Activated T-cell treated with anti-CD3 and anti-CD28 coated beads for 24 hours (primary cell): ENCODE measurements at places on chromosomes 1 and 21.

GRCh38 chr1:7249516-7249915 is 464.3 kb downstream of the CAMTA1 start:
- DNase-seq = no peak

DNA sequence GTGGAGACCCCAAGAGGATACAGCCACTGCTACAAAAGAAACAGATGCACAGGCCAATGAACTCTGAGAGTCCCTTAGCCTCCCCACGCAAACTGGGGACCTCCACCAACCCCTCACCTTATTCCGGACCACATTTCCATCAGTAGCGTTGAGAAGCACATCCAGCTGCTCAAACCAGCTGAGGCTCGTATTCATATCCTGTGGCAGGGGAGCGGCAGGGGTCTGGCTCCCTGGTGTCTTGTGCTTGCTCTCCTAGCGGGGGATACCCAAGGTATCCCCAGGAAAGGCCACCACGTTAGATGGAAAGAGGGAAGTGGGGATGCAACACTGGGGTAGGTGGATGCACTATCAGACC is 481 bp downstream of the CCDC163 start:
- no peak for DNase-seq

DNA sequence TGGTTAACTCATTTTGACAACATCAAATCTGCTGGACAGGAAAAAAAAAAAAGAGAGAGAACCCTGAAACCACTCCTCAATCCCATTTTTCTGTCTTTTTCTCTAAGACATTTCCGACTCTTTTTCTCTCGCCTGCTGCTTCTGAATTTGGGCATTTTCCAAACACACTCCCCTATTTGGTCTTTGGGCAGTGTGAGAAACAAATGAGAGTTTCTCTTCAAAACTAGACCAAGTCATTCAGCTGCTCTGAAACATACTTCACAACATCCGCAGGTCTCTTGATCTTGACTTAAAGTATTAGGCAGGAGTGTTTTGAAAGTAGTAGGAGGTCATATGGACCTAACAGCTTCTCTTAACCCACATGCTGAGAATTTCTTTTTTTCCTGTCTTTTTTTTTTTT is 364.8 kb upstream of the ESRRG start:
- DNase-seq = no peak

DNA sequence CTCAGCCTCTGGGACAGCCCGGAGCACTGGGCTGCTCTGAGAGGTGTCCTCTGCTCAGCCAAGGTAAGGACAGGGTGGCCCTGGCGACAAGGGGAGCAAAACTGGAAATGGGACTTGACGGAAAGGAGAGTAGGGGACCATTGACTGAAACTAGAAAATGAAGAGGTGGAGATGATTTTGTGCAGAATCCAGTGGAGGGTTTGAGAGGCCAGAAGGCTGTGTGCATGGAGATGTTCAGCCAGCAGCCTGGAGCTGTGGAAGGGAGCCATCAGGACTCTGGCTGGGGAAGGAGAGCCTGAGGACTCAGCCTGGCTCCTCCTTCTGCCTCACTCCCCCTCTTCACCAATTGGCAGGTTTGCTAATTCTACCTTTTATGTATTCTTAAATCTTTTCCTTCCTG is 114.2 kb downstream of the EDEM3 start:
- DNase-seq = no peak

GRCh38 chr1:114116086-114116485 is 37.6 kb downstream of the SYT6 start:
- DNase-seq = no peak

- no peak for DNase-seq
Measured at GRCh38 chr1:212311836-212312497, 26.8 kb downstream of the PPP2R5A start.

GRCh38 chr21:40512590-40512989 is 334.4 kb downstream of the DSCAM start:
- DNase-seq = no peak

- no peak for DNase-seq
Measured at GRCh38 chr21:42567861-42568260, 54.2 kb downstream of the SLC37A1 start.

- no peak for DNase-seq
Measured at GRCh38 chr1:117166076-117166475, 44.5 kb upstream of the TRIM45 start.

DNA sequence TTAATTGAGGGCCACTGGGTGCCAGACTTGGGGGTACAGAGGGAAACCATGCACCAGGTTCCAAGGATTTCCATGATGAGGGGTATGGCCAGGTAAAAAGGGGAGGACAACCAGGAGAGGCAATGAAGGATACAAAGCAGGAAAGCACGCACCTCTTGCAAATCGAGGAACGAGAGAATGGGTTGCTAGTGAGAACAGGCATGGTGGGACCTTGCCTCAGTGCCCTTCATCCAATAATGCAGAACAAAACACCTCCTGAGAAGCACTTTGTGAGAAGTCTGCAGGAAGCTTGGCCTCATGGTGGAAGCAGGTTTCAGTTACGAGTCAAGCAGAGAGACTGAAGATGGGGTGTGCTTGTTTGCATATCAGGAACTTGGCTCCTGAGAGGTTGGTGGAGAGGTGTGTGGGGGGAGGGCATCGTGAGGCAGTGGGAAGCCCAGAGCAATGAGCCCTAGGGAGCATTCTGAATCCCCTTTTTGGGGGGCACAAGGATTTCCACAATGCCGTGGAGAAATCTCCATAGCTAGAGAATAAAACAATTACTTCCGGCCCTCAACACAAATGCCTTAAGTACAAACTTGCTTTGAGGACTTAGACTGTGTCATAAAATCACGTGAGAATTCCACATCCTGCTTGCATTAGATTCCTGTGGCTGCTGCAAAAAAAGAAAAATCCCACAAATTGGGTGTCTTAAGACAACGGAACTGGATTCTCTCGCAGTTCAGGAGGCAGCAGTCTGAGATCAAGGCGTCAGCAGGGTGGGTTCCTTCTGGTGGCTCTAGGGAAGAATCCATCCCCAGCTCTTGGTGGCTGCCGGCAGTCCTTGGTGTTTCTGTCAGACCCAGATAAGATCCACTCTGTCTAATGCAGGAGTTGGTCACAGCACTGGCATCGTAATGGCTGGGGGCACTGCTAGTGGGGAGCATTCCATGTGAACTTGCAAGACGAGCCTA is 54.9 kb upstream of the BACE2 start:
- no peak for DNase-seq

- no peak for DNase-seq
Measured at GRCh38 chr1:116161877-116162390, 50.7 kb downstream of the MAB21L3 start.

- DNase-seq = peak; percentile 40
Measured at GRCh38 chr1:67760030-67760821, 73.0 kb downstream of the GNG12 start.

- DNase-seq = no peak
Measured at GRCh38 chr21:26164311-26164710, 6.3 kb downstream of the APP start.

DNA sequence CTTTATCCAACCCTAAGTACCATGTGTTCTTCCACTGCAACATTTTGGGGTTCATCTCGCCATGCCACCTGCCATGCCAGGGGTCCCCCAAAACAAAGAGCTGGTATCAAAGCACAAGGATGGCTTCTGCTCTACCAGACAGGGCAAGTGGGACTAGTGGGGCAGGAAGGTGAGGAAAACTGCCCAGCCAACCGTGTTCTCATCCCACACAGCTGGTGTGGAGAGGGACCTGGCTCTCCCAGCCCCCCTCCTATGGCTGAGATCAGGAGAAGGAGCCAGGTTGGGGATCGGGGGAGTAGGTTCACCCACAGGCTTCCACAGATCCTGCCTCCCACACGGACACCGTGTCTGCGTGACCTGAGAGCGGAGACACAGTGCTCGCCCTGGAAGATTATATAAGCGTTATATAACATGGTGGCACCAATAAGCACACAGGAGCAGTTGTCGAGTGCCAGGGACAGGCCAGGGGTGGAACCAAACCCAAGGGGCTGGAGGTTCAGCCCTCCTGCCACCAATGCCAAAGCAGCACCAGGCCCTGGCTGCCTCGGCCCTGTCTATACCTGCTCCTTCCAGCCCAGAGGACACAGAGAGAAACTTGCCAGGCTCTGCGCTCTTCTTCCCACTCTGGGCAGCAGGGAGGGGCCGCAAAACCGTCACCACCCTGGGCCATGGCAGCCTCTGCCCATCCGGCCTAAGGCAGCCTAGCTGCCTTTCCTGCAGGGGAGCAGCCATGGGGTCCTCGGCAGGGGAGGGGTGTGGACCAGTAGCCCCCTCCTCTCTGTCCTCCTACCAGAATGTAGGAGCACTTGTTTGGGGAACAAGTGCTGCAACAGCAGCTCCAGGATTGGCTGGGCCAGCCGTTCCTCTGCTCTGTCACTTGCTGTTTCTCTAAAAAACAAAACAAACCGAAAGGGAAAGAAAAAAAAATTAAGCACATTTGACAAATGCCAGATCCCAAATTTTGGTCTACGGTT is 43.5 kb downstream of the CD34 start:
- no peak for DNase-seq

DNA sequence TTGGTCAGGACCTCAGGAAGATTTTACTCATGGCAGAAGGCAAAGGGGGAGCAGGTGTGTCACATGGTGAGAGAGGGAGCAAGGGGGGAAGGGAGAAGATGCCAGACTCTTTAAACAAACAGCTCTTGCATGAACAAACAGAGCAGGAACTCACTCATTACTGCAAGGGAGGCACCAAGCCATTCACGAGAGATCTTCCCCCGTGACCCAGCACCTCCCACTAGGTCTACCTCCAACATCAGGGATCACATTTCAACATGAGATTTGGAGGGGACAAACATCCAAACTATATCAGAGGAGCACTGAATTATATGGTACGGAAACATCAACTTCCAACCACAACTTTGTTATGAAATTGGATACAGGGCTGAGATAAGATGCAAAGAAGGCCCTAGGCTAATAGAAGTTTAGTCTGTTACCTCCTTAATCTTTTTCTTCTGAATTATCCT is 164.9 kb downstream of the ST6GALNAC3 start:
- DNase-seq = no peak

DNA sequence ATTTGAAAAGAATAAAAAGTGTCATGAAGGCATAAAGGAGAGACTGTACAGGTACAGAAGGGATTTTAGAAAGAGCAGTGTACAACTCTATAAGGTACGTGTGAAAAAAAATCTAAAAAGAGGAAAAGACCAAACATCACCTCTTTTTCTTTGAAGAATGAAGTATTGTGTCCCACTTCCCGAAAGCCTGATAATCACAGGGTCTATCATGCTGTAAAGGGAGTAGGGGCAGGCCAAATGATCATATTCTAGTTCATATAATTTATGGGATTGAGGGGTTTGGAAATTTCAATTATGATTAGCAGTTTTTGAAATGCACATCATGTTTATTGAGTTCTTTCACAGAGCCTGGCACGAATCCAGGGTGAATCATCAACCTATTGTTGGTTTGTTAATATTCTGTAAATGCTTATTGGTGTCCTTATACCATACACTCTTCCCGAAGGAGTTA is 910 bp upstream of the RERE start:
- DNase-seq = peak; percentile 2

GRCh38 chr1:162412002-162412401 is at the start of gene SH2D1B:
SH2D1B (minus strand) TSS chr1:162412136; CDS start chr1:162412016, 120 bp downstream.
- no peak for DNase-seq

GRCh38 chr1:61459345-61459744 is 265.6 kb downstream of the TM2D1 start:
- DNase-seq = no peak

DNA sequence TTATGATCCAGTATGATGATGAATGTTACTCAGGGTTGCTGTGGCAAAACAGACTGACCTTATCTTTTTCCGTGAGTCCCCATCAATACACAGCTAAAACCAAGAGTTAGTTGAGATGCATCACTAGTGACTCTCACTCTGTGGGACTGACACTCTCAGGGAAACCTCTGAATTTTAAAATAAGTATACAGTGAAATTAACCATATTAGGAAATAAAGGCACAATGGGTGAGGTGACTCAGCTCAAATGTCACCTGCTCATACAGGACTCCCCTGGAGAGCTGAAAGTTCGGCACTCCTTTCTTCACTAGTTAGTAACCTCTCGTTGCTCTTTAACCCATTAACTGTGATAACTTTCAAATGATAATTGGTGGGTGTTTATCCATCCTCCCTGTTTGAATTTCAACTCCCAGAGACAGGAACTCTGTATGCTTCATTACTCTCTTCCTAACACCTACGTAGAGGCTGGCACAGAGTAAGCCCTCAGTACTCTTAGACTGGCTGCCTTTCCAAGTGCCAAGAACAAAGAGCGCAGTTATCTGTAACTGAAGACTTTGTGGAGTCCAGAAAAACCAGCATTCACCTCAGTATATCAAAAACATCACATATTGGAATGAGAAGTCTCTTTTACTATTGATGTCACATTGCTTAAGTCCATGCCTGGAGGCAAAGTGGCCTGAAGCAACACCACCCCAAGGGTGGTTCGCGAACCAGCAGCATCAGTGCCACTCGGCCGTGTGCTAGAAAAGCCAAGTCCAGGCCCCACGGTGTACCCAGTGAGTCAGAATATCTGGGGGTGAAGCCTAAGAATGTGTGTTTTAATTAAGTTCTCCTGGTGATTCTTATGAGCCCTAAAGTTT is 91.1 kb downstream of the NIBAN1 start:
- no peak for DNase-seq

GRCh38 chr1:9746651-9747050 is 77.1 kb downstream of the CLSTN1 start:
- DNase-seq = no peak

GRCh38 chr1:3061981-3062615 is 6.9 kb upstream of the PRDM16 start:
- no peak for DNase-seq
